ENCODE measurements at places on chromosomes 11 and 22.
A peak's percentile ranks its signal among the peaks of the same experiment; 100 is the strongest.

GRCh38 chr22:22802339-22802970 lies 85.2 kb upstream of the IGLL5 start:
- no peak for DNase-seq

GRCh38 chr11:100557830-100558611 lies 129.1 kb upstream of the ARHGAP42 start:
- DNase-seq, result no peak

GRCh38 chr11:103997082-103997481 lies 39.4 kb upstream of the DDI1 start:
- DNase-seq, result no peak

- DNase-seq, result peak; percentile 62
Measured at GRCh38 chr11:118198370-118198769, 21.9 kb upstream of the SCN2B start.

GRCh38 chr11:66388780-66389386 lies 17.3 kb upstream of the SLC29A2 start:
- DNase-seq, result peak; percentile 49

DNA sequence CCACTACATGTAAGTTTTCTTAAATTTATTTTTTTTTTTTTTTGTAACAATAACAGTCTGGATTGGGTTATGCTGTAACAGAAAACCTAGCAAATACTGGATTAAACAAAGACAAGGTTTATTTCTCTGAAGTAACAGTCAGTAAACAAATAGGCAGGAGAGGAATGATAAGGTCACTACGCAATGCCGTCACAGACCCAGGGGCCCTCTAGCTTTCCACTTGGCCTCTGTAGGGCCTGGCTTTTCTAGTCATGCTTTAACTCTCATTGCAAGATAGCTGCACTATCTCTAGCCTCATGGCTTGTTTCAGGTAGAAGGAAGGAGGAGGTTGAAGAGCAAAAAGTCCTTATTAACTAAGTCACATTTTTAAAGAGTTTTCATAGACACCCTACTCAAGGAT lies 6.5 kb downstream of the OR10A6 start:
- DNase-seq, result no peak

DNA sequence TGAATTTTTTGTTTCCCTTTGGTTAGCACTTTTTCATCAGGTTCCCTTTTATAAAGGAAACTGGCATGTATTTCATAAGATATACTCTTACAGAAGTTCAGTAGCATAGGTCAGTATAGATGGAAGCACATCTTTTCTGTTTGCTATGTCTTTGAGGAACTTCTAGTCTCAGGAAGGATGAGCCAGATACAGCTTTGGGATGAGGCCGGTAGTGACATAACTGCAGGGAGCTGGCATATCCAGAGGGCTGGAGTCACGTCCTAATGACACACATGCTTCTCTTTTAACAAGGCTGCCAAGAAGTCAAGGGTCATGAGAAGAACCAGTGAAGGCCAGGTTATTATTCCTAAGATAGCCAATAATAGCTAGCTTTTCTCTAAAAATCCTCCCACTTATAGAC lies 33.3 kb upstream of the ADSL start:
- DNase-seq, result no peak

- no peak for DNase-seq
Measured at GRCh38 chr11:117612177-117612576, 184.8 kb downstream of the DSCAML1 start.

GRCh38 chr22:26985931-26986782 lies 328.8 kb downstream of the MIAT start:
- DNase-seq, result no peak

GRCh38 chr22:36323182-36323854 lies 64.4 kb downstream of the MYH9 start:
- DNase-seq, result peak; percentile 30

DNA sequence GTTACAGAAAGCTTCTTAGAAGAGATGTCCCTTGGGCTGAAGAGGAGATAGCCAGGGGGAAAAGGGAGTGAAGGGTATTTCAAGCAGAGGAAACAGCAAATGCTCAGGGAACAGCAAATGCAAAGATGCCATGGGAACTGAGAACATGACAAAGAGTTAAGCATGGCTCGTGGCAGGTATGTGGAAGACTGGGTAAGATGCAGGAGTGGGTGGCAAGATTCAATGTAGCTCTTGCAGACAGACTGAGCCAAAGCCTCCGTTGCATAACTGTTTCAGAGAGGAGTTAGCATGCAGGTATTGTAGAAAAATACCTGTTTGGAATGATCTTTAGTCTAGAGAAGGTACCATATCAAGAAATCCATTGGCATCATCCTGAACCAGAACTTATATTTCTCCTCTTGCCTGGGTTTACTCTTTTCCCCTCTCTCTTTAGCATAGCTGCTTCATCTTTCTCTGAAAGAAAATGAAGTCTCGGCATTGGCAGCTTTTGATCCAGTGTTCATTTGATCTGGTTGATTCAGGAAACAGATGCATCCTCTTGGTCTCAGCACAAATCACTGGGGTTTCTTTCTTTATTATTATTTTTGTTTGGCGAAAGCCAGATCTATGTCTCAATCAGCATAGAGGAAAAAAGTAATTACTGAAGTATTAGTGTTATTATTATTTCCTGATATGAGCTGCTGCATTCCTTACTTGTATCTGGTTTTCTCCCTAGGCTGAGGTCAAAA lies 41.7 kb upstream of the NUP160 start:
- DNase-seq, result peak; percentile 87

- DNase-seq, result no peak
Measured at GRCh38 chr11:6664551-6664950, 8.9 kb upstream of the DCHS1 start.

DNA sequence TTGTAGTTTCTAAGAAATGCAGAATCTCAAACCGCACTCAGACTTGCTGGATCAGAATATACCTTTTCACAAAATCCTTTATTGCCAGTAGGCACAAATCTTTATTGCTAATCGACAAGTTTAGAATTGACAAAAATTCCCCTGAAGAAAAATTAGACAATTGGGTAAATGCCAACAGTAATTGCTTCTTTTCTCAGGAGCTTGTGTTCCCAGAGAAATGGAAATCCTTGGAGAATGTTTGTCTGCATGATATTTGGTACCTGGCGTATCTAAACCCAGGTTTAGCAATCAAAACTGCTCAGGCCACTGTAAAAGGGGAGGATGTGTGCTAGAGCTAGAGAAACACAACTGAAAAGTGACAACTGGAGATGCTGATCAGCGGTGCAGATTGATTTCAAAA lies at the start of gene OR8G5:
Gene OR8G5 (plus strand): TSS at position 301 of the 400 bp plus-strand sequence. CDS start 8,556 bp downstream, outside the sequence.
- no peak for DNase-seq

DNA sequence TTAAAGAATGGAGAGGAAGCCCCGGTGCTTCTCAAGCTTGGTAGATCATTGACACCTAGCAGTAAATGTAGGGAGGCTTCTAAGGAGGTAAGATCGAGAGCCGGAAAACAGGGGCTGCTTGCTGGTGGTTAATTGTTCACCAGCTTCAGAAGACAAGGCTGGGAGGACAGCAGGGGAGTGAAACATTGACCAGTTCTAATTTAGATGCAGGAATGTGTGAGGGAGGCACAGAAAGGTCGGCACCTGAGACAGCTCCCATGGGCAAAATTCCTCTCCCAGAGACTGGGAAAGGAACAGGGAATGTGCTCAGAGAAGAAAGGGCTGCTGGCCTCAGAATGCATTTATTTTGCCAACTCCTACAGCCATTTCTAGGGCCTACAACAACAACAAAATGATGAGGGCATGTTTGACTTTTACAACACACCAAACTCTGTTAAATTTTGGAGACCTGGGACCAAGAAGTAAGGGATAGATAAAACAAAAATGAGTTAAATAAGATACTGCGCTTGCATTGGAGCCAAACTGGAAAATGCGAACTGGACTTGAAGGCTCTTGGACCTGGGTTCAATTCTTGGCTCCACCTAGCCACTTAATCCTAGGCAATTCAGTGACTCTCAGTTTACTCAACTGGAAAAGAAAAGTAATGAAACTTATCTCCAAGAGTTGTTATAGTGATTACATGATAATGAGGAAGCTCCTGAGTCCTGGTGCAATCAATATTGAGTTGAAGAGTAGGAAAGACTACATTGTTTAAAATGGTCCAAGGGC lies 31.0 kb downstream of the FZD4 start:
- DNase-seq, result no peak

- DNase-seq, result no peak
Measured at GRCh38 chr22:31229402-31230079, 17.4 kb downstream of the LIMK2 start.

DNA sequence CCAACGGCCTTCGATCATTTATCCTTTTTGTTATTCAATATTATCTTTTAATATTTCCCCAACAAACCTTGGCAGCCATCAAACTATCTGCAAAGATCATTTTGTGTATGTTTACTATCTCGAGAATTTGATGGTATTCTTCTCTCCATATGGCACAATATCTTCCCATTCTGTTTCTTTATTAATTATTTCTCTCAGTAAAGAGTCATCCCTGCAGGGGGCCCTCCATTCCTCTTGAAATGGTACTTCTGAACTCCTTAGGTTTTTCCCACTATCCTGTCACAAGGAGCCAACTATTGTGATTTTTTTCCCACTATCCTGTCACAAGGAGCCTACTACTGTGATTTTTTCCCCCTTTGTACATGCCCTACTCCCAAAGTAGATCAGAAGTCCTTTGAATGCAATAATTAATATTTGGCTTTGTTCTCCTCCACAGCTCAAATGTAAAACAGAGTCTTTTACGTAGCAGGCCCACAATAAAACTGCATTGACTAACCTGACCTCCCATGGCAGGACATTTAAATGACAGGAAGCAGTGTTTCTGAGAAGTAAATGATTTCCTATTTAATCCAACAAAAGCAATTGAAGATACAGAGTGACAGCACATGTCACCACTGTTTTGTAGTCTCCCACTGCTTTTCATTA lies 43.3 kb downstream of the PDGFD start:
- DNase-seq, result no peak

GRCh38 chr11:70577948-70578347 lies 179.6 kb downstream of the CTTN start:
- no peak for DNase-seq

DNA sequence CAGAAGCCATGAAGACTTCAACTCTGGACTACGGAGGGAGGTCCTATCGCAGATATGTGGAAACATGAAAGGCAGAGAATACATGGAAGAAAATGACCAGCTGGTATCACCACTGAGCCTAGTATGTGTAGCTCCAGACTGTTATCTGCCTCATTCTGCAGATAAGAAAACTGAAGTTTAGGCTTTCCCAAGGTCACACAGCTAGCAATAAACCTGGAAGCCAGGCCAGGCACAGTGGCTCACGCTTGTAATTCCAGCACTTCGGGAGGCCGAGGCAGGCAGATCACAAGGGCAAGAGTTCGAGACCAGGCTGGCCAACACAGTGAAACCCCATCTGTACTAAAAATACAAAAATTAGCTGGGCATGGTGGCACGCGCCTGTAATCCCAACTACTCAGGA lies 15.6 kb upstream of the VWCE start:
- no peak for DNase-seq

GRCh38 chr22:30574997-30575671 lies 669 bp upstream of the GAL3ST1 start:
- DNase-seq, result no peak

DNA sequence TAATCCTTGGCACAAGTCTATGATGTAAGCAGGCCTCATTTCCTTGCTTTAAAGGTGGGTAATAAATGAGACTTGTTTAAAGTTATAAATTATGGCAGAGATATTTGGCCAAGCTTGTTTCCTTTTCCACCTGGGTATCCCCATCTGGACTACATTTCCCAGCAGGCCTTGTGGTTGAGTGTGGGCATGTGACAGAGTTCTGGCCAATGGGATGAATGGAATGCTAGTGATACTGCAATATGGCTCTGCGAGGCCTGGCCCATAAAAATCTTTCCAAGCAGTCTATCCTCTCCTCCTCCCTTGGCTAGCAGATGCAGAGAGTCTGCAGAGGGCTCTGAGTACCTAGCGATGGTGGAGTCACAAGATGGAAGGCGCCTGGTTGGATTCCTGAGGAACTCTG lies 102.5 kb downstream of the TIMP3 start:
- no peak for DNase-seq

DNA sequence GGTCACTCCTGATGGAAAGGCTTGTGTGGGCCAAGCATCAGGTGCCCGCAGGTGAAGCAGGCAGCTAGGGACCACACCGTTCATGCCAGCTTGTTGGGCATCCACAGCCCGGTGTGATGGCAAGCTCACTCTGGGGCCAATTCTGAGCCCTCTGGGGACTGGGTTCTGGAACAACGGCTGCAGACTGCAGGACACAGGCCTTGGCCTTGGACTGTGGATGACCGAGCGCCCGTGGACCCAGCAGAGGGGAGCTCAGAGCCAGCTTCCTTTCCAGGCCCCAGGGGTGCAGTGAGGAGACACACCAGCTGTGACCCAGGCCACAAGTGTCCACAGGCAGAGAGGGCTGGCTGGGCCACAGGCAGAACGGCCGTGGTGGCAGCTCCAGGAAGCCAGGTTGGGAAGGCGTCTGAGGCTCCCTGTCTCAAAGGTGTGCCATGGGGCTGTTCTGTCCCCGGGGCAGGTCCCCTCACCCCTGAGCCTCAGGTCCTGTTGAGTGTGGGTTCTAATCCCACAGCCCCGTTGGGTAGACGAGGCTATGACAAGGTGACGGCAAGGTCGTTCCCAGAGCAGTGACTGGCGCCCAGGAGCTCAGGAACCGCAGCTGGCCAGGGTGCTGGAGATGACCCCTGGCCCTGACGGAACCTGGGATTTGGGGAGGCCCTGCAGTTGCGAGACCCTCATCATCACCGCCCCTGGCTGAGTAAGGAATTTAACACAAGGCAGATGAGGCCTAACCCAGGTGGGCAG lies 1079.4 kb downstream of the BRD1 start:
- DNase-seq, result no peak

DNA sequence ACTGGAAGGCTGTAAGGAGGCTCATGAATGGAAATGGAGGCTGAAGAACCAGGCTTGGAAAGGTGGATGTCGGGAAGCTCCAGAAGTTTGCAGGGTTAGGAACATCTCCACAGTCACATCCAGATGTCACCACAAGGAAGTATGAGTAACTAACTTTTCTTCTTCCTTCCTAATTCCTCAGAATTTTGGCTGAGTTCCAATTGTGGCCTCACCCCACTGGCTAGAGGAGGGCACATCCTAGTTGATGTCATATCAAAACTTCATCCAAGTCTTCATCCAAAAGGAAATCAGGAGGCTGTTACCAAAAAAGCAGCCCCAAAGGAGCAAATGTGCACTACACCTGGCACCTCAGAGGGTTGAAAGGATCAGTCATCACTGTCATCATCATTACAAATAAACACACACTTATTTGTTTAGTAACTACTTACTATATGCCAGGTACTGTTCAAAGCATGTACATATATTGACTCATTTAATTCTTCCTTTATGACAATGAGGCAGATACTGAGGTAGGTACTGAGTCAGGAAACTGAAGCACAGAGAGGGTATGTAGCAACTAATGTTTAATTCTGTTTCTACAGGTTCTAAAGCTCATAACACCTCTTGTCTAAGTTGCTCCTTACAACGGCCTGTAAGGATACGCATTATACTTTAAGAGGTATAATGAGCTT lies 7.3 kb upstream of the PTPN5 start:
- DNase-seq, result no peak

DNA sequence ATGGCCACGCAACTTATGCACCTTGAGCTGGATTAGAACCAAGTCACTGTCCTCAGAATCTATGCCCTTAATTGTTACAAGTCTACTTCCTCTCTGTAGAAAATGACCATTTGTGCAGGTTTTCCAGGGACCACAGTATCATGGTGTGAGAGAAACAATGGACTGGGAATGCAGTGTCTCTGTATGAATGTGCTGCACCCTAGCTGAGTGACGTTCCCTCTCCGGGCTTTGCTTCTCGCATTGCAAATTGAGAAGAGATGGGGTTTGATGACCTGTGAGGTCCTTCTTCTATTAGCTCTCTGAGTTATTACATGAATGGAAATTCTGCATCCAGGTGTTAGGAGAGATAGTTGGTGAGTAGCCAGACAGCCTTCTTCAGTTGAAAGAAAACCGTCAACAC lies 1052.3 kb downstream of the NTM start:
- peak; percentile 74 for DNase-seq

Data from DMS79 treated with DMSO at 0.1 percent for 48 hours (cell line).